ENCODE measurements at places on chromosomes 6 and 20.

DNA sequence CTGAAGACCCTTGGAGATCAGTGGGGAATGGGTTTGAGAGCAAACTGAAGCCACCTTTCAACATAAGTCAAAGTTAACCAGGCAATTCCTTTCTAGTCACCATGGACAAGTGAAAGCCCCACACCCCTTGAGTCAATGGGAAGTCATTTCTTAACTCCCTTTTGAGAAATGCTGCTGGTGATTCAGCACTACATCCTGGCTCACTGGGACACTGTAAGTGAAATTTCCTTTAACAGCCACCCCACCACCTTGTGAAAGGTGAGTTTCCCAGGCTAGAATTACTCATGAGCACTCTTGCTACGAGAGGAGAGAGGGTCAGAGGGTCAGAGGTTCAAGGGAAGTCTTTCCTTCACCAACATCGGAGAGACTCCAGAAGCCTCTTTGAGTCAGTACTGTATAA is 93.3 kb upstream of the MARCKS start:
- DNase-seq, result peak; percentile 41

DNA sequence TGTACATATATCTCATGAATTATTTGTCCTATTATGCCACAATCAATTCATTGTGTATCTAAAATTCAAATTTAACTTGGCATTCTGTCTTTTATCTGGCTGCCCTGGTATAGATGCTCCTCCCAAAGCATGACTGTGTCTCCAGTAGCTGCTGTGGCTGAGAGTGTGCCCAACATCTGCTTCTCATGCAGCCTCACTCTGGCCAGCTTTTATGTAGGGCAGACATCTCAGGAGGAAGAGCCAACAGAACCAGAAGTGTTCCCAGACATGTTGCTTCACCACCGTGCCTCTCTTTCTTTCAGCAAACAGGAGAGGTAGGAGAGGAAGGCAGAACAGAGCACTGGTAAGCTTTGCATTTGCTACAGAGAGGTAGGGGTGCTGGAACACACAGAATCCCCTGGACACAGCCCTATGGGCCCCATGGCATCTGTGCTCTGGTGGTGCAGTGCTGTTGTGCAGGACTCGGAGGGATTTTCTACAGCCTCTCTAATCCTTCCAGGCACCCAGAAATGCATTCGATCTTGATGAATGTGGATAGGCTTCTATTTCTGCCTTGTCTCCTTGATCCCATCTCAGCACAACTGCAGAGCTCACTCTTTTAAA is 637.1 kb downstream of the UTRN start:
- DNase-seq, result no peak

DNA sequence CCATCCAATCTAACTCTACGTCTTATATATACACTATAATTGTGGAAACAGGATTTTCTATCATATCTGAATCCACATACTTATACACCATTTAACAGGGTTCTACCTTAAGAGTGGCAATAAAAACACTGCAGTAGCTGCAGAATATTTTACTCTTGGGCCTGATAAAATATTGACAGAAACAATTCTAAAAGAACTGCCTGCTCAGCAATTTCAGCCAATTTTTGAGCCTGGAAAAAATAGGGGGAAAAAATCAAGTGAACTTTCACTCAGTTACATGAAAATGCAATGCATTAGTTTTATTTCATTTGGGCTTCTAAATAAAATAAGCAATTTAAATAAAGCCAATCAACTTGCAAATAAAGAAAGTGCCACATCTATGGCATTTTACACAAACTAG is 246.5 kb upstream of the RUNX2 start:
- DNase-seq, result no peak

- no peak for DNase-seq
Measured at GRCh38 chr6:163248051-163248450, 166.5 kb upstream of the QKI start.

DNA sequence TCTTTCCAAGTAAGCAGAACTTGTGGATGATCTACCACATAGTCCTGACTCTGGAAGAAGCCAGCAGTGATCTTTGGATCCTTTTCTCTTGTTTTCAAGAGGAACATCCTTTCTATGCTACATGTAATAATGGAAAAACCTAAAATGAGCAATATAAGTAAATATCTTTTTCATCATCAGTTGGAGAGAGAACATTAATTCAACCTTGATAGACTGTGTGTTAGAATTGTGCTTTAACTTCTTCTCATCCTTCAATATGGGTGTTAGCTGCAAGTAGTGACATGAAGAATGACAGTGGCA is 65.6 kb upstream of the IFNGR1 start:
- DNase-seq, result no peak

GRCh38 chr6:13536796-13537526 is 37.4 kb upstream of the SIRT5 start:
- no peak for DNase-seq

- DNase-seq, result peak; percentile 46
Measured at GRCh38 chr20:37920270-37920669, 17.3 kb downstream of the VSTM2L start.

- DNase-seq, result no peak
Measured at GRCh38 chr6:43378631-43379030, 9.2 kb upstream of the ZNF318 start.

- no peak for DNase-seq
Measured at GRCh38 chr20:45976086-45976485, 4.1 kb upstream of the ZNF335 start.

GRCh38 chr6:38476888-38477287 is 162.8 kb downstream of the BTBD9 start:
- DNase-seq, result no peak

- DNase-seq, result no peak
Measured at GRCh38 chr6:136822046-136822375, 381 bp upstream of the PEX7 start.

DNA sequence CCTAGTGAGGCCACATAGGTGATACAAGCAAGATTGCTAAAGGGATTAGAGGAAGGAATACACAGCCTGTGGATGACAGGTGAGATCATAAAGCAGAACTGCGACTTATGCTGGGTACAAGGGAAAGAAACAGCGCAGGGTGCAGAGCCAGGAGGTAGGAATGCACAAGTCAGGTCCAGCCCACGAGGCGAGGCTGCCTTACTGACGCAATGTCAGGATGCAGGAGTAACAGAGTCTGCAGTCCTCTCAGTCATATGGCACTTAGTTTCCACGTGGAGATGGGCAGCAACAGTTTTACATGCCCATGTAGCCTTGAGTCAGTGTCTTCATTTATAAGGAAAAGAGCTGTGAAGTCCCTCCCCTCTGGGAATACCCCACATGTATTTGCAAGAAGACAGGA is 210.9 kb downstream of the SYNE1 start:
- DNase-seq, result no peak

DNA sequence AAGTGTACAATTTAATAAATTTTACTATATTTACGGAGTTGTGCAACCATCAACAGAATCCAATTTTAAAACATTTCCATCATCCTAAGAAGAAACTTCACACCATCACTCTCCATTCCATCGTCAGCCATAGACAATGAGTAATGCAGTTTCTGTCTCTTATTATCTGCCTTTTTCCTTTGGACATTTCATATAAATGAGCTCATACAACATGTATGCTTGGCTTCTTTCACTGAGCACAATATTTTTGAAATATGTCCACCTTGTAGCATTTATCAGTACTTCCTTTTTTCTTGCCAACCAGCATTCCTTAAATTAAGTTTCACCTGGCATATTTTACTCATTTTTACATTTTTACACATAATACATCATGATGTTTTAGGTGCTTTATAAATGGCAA is 22.7 kb upstream of the HIVEP1 start:
- no peak for DNase-seq
